ENCODE measurements at places on chromosomes 2 and 18.

- peak; percentile 71 for DNase-seq
Measured at GRCh38 chr2:25341753-25342371, at the start of gene DNMT3A. TSS of gene DNMT3A (minus strand) at chr2:25341925. CDS start at chr2:25313984, 27,941 bp downstream.

DNA sequence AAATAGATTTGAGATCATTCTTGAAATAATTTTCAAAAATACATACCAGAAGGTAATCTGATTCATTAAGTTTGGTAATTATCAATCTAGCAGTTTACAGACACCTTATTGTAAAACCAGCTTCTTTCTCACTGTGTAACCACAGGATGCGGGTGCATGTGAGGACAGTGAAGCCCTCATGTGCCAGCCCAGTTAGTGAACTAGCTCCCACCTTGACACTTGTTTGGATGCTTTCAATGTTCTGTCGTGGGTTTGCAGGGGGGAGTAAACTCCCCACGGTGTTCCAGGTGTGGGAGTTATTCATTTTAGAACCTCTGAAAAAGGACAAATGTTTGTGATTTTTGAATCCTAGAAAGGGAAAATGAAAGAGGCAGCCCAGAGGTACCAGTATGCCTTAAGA lies 59.0 kb downstream of the WDSUB1 start:
- no peak for DNase-seq

GRCh38 chr2:32699151-32699550 lies 71.3 kb downstream of the TTC27 start:
- DNase-seq = no peak

DNA sequence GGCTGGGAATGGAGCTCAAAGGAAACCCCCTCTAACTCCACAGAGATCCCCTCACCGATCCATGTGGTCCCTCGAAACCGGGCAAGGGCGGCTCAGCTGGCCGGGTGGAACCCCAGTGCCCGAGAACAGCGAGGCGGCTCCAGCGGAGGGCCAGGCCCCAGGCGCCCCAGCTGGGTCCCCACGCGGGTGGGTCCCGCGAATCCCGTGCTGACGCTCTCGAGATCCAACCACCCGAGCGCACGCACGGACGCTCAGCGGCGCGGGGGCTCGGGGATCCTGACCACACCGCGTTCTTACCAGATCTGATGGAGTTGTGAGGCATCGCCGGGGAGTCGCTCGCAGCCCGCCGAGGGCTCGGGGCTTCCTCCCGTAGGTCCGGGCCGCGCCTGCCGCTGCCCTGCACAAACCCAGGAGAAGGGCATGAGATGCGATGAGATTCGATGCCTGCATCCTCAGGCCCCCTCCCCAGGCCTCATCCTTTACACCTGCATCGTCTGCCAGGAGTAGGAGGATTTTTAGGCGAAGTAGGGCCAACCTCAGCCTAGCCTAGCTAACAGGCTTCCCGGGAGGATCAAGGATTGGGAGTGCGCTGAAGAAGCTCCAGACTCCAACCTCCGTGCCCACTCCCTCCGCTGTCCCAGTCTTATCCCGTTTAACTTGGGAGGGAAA lies 514 bp downstream of the PAX8 start:
- DNase-seq = no peak

GRCh38 chr2:41994233-41994637 lies 53.6 kb upstream of the PKDCC start:
- DNase-seq = no peak

GRCh38 chr2:56540467-56540866 lies 356.7 kb downstream of the CCDC85A start:
- DNase-seq = no peak

GRCh38 chr2:96400049-96401000 lies 64.8 kb downstream of the NCAPH start:
- DNase-seq = peak; percentile 56

- no peak for DNase-seq
Measured at GRCh38 chr2:48343154-48343553, 186.8 kb upstream of the STON1 start.

- no peak for DNase-seq
Measured at GRCh38 chr2:240462073-240462706, 26.7 kb downstream of the GPC1 start.

- DNase-seq = no peak
Measured at GRCh38 chr2:88248280-88248828, 78.2 kb downstream of the THNSL2 start.

DNA sequence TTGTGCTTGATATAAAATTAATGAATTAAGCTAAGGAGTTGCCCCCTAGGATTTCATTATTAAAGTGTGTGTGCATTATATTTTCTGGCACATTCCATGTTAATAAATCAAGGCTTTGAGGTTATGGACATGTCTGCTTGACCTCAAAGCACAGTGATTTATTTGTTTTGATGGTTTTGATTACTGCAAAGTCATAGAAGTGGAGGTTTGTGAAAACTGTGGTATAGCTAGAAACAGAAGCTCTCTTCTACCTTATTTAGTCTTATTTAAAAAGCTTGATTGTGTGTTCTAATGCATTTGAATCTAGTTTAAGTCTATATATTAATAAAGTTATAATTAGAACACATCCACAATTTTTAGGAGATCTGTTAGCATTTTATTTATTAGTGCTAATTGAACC lies 32.2 kb downstream of the DOK6 start:
- no peak for DNase-seq

- DNase-seq = no peak
Measured at GRCh38 chr2:98572676-98573075, 35.6 kb downstream of the COA5 start.

DNA sequence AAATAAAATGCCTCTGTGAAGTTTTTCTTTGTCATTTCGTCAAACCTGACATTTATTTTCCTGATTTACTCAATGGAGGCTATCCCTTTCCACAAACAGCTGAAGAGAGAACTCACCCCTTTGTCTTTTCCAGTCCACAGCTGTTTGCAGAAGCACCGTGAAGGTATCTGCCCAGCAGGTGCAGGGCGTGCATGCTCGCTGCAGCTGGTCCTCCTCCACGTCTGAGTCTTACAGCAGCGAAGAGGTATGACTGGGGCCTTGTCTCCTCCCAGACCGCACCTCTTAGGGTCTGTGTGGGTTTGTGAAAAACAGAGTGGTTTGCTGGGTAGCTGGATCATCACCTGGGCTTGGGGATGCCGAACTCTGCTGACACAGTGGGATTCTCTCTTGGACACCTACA lies 9.7 kb downstream of the SPP2 start:
- DNase-seq = peak; percentile 34

- no peak for DNase-seq
Measured at GRCh38 chr2:163341426-163341825, 394.4 kb downstream of the FIGN start.

DNA sequence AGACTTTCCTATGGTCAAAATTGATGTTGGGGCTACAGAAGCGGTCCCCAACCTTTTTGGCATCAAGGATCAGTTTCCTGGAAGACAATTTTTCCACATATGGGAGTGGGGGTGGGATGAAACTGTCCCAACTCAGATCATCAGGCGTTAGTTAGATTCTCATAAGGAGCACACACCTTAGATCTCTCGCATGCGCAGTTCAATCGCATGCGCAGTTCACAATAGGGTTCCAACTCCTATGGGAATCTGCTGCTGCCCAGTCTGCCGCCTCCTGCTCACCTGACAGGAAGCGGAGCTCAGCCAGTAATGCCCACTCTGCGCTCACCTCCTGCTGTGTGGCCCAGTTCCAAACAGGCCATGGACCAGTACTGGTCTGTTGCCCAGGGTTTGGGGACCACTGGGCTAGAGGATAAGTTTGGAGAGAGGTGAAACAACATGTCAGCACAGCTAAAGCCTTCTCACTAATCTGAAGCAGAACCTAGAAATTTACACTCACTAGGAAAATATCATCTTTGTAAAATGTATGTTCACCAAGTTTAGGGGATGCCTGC lies 410.8 kb upstream of the ZNF804A start:
- no peak for DNase-seq

- no peak for DNase-seq
Measured at GRCh38 chr2:23454501-23455120, 69.6 kb downstream of the KLHL29 start.

DNA sequence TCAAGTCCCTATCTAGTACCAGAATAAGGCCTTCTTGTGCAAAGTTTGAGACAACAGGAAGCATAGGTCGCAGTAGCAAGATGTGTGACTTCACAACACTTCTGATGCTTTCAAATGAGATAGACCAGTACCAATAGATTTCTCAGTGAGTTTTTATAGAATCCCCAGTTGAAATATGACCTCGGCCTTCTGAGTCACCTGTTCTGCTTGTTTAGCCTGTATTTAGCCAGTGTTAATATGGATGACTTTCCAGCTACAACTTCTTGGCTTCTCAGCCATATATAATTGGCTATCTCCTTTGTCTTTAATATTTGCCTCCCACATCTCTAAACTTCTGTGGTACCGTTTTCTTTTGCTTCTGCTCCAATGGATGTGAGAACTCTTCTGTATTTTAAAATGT lies 113.8 kb downstream of the KYNU start:
- DNase-seq = no peak

GRCh38 chr2:117760916-117761315 lies 53.6 kb upstream of the DDX18 start:
- no peak for DNase-seq

GRCh38 chr2:197183355-197183754 lies 127.2 kb downstream of the ANKRD44 start:
- DNase-seq = no peak

- no peak for DNase-seq
Measured at GRCh38 chr18:50190236-50190635, 4.7 kb downstream of the MYO5B start.

- no peak for DNase-seq
Measured at GRCh38 chr18:76823587-76824011, 1.2 kb downstream of the ZNF236 start.

- DNase-seq = no peak
Measured at GRCh38 chr18:4847056-4847455, 350.0 kb downstream of the AKAIN1 start.

DNA sequence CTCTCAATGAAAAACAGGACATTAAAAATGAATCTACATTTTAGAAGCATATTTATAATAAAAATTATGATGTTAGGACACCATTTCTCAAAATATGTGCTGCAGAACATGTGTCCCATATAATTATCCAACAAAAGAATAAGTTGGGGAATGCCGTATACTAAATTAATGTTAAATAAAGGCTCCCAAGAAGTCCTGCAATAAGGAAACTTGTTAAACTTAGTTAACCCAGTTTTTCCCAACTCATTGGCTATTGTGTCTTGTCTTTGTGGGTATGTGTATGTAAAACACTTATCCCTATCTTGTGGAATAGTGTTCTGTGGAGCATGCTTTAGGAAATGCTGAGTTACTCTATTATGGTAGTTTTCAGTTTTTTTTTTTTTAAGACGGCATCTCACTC lies 25.6 kb upstream of the GTF2A1L start:
- DNase-seq = no peak

DNA sequence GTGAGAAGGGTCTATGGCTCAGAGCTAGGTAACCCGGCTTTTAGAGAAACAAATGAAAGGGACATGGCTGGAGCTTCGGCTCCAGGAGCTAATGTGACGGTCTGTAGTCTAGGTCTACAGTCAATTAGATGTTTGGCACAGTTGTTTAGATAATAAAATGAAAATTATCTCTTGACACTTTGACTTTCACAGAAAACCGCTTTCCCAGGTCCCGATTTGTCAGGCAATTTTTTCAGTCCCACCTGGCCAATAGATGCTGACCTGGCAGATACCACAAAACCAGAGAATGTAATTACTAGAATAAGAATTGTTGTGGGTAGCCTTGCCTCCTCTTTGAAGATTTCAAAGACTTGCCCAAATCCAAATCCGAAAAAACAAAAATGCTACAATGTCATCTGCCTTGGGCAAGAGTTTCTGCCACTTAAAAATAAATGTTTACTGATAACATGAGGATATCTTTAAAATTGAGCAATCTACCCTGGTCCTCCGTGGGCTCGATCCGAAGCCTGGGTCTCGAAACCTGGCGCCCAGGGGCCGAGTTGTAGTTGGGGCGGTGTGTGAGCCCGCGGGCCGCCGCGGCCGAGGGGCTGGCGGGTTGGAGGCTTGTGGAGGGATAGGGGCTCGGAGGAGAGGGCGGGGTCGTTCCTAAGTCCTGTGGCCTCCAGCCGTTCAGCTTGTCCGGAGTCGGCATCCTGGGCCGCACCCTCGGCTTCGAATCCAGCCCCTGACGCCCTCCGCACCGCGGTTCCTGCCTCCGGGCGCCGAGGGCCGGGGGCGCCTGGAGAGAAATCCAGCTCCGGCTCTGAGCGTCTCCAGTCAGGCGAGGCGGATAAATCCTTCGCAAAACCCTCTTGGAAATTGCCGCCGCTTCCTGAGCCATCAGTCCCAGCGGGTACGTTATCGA lies 2.3 kb downstream of the EMX1 start:
- no peak for DNase-seq

DNA sequence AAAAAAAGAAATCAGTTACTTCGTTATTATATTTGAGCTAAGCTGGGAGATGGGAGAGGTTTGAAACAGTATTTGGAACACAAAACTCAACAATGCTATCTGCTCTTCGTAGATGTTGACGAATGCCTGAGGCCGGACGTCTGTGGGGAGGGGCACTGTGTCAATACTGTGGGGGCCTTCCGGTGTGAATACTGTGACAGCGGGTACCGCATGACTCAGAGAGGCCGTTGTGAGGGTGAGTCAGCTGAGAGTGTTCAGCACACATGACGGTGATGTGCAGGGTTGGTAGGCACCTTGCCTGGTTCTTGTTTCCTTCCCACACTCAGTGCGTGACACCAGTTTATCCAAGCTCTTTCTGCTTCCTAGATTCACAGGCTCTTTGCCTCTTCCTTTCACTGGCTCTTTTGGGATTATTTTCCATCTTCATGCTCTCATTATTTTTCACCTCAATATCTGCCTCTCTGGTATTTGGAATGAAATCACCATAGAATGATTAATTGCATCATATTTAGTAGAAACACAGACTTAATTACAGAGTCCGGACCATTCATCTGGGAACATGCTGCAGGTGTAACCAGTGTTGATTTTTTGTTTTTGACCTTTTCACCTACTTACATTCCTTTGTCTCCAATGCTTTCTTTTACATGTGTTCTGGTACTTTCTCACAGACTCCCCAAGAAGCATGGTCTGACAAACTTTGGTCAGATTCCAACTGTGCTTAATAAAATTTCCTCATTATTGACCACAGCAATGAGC lies 200.6 kb upstream of the RASGRP3 start:
- DNase-seq = no peak

DNA sequence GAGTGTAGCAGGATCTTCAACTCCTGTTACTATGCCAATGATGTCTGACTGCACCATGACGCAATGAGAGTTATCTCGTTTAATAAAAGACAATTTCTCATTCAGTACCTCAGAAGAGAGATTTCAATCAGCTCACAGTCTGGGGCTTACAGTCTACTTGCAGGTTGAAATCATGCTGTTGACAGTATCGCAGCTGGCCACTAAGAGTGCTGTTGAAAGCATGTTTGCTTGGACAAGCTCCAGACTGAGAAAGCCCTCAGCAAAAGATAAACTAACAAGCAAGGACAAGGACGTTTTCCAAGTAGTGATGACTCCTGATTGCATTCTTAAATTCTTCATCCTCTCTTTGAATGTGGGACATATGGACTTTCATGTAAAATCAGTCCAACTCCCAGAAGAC lies 145.2 kb upstream of the SYT4 start:
- DNase-seq = peak; percentile 53

- peak; percentile 77 for DNase-seq
Measured at GRCh38 chr2:211745295-211746097, 793.1 kb downstream of the ERBB4 start.

GRCh38 chr18:73879328-73879727 lies 268.3 kb downstream of the FBXO15 start:
- DNase-seq = no peak
